NCI-H2227 treated with DMSO at 0.1 percent for 48 hours (cell line): ENCODE measurements at places on chromosomes 16 and 17.
A peak's percentile ranks its signal among the peaks of the same experiment; 100 is the strongest.

DNA sequence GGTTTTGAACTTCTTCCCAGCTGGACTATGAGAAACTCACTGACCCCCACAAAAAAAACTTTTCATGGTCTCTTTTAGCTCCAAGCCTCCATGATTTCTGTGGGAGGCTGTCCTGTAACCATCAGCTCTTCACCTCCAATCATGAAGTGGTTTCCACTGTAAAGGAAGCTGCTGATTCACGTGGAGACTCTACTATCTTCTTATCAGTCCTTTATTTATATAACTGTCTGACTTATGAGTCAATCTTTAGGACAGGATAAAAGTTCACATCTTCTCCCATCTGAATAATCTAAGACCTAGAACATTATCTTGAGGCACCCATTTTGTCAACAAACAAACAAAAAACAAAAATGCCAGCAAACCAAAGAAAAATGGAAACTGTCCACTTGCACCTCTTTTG lies 409.9 kb downstream of the SLC39A11 start:
- DNase-seq, result no peak

GRCh38 chr17:65355246-65355645 lies 206.2 kb downstream of the AXIN2 start:
- DNase-seq, result no peak

DNA sequence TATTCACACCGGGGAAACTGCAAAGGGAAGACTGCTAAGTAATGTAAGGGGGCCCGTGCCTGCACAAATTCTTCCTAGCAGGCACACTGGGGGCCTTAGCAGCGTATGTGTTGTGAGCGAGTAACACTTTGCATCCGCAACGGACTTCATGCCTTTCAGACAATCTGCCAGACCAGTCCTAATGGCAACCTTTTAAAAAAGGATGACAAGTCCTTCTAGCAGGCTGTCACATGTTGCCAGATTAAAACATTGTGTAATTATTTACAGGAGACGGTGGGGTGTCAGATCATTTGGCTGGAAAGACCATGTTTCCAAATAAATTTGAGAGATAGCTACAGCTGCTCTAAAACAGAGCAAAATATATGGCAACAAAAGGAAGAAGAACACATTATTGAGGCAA lies 46.1 kb downstream of the CPPED1 start:
- no peak for DNase-seq

GRCh38 chr17:76451506-76451905 lies 1.4 kb downstream of the UBE2O start:
- DNase-seq, result no peak

DNA sequence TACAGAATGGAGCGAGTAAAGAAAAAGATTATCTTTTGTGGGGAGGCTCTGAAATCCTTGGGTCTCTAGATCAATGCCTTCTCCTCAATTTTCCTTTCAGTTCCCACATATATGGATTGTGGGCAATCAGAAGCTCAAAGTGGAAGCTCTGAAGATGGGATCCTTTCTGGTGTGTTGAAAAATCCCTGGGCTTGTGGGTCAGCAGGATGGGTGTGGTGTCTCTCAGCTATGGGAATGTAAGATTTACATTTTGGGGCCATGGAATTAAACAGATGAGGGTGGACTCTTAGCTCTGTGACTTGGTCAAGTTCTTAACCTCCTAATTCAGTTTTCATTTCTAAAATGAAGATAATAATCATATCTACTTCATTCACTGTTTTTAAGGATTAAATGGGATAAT lies 231.9 kb upstream of the CA10 start:
- DNase-seq, result no peak

DNA sequence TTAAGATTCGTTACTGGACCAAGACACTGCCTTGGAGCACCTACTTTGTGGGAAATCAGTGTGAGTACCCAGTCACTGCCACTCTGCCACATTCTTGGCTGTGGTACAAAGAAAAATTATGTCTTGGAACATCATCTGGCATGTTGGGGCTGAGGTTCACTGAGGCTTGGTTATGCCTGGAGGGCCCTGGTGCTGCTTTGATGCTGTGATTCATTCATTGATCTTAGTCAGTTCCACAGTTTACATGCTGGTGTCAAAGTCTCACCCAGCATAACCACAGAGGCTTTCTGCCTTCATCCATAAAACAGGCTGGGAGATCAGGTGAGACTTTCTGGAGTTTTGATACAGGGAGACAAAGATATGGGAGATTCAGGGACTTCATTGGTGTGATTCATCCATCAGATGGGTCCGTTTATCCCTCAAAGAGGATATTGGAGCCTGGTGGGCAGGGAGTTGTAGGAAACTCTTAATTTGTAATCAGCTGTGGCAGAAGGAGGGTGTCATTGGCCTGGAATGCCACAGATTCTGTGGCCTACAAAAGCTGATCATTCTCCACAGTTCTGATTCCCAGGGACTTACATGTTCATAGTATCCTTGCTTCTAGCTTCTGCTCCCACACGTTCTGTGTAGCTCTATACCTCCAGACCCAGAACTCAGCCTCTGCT lies 322.5 kb downstream of the PMP22 start:
- no peak for DNase-seq

GRCh38 chr16:3134338-3135125 lies at the start of gene ZNF213:
TSS of gene ZNF213 (plus strand) at chr16:3135029. CDS start at chr16:3137281, 2,252 bp downstream.
- peak; percentile 98 for DNase-seq

DNA sequence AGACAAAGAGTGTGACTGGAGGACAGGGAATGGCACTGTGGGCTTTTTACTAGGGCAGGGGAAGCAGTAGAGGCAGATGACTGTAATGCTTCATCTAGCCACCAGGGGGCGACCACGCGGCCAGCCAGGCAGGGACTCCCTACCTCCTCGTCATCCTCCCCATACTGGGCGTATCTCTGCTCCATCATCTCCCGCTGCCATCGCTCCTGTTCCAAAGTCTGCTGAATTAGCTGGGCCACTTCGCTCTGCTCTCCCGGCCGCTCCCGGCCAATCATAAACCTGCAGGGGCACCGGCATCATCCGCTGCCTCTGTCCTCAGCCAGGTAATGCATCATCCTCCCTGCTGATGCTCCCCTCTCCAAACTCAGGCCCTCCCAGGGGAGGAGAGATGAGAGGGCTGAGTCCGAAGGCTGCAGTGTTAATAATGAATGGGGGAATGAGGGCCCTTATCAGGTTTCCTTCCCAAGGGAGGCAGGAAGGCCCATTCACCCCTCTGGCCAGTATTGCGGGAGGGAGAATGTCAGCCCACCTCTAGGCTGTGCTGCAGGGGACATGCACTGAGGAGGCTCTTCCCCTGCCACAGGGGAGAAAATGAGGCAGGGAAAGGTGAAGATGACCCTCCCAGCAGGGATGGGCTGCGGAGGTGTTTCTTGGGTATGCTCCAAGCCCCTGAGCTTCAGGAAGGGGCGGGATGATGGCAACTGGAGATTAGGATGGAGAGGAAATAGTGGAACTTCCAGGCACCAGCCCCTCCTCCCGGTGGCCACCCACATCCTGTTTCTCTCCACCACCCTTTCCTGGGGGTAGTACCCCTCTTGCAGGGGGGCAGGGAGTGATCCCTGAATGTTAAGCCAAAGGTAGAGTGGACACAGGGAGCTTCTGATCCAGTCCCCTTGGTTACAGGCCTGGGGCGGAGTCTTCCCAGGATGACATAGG lies 10.3 kb upstream of the SAMD14 start:
- DNase-seq, result peak; percentile 53

DNA sequence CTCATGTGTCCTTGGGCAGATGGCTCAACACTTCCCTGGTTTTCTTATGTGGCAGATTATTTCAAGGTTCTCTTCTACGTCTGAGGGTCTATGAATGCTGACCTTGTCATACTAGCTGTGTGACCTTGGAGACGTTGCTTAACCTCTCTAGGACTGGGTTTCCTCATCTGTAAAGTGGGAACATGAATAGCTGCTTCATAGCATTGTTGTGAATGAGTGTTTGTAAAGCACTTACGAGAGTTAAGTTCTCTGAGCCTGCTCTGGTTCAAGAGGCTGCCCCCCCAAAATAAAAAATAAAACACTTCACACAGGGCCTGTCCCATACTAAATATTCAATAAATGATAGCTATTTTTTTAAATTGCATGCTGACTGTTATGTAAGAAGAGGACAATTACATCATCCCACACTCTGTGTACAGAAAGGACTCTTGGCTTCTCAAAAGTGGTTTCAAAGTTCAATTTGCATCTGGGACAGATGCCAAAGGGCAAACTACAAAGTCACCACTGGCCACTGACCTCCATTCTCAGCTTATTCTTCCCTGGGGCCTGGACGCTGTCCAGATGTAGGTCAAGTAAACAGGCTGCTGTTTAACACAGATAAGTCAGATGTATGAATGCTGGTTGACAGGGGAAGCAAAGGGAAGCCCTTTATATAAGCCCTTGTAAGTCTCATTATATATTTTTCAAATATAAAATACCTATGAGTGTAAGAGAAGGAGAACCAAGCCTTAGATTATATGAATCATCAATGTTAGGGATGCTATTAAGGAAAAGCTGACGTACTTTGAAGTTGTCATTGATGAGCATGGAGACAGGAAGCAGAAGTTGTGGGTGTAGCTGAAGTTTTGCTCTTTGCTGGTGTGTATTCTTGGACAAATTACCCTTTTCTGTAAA lies 15.4 kb upstream of the NDEL1 start:
- DNase-seq, result no peak

DNA sequence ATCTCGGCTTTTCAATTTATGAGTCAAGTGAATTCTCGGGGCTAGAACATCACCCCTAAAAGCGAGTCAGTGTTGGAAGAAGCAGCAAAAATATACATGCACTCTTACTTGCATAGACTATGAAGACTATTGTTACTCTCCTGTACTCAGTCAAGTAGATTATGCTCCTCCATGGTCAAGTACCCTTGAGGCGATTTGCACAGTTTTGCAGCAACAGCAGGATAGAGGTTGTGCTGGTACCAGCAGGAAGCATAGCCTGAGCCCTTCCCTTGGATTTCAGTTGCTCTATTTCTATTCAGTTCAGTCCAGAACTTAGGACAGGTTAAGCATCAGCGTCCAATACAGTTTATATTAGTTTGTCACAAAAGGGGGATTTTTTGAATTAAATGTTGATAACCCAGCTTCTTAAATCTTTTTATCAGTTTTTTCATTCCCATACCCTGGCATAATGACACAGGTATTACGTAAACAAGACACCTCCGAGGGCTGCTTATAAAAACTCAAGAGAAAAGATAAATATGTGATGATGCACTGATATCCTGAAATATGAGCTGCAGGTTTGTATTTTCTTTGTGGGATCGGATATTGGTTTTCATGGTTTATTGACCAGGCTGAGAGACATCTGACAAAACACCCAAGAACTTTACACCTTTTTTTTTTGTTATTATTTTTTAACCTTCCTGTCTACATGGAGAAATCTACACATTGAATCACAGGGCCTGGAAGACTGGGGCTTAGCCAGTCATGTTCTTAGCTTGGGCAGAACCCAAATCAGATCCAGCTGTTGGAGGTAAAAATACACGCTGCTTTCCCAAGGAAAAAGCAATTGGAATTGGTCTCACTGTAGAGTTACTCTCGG lies 144.1 kb downstream of the PITPNC1 start:
- DNase-seq, result peak; percentile 34

GRCh38 chr16:78390092-78390491 lies 290.6 kb downstream of the WWOX start:
- no peak for DNase-seq

DNA sequence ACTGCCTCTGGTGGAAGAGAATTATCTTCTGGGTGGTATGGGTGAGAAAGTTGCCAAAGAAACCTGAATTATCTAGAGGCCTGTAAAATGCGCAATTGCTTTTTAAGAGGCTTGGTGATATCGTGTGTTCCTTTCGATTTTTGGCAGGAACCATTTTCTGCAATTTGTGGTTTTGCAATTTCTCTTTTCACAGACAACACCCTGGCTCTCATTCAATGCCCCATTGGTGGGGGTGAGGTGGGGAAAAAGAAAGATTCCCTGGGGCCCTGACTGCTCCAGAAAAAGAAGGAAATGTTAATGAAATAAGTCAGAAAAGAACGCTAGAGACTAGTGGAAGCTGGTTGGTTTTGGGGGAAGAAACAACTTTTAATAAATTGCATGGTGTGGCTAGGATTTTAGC lies 77.4 kb downstream of the ANKFN1 start:
- no peak for DNase-seq

GRCh38 chr17:61282377-61282776 lies 117.3 kb upstream of the TBX2 start:
- no peak for DNase-seq

GRCh38 chr17:83090444-83091256 lies 11.2 kb downstream of the METRNL start:
- no peak for DNase-seq

- no peak for DNase-seq
Measured at GRCh38 chr16:424623-425081, 797 bp upstream of the RAB11FIP3 start.

DNA sequence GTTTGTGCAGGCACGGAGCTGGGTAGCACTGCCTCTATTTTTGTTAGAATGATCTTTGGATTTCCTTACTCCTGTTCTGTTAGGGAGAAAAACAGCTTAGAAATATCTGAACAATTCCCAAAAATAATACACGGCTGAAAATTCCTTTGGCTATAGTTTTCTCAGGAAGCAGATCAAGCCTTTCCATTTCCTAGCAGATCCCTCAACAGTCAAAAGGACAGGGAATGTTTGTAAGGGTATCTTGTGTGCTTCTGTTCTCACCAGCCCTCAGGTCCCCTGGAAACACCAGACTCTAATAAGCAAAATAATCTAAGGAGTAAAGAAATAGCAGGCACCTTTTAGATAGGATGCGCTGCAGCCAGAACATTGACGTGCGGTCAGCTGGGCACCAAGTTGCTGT lies 30.5 kb upstream of the WSB1 start:
- DNase-seq, result no peak

DNA sequence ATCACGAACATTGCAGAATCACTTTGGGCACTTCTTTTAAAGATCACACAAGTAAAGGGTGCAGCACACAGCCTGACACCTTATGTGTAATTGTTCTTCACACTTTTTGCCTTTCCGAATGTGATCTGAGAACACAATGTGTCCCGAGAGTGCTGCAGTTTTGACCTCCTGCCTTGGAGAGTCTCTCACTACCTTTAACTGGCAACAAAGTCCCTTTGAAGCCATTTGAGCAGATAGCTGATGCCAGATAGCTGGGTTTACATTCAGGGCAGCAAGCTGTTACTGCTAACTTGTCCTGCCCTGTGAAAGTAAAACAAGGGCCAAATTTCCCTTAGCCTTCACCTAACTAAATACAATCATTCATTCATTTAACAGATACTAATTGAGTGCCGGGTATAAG lies 411.0 kb upstream of the DYNLRB2 start:
- DNase-seq, result no peak
